ENCODE measurements at places on chromosomes 5 and 9. TPM values are rescaled to one million over a fixed set of nuclear protein-coding genes. Genes with fewer than 3 reads are reported as not detected.

GRCh38 chr9:97808415-97808814 is 44.6 kb upstream of the FOXE1 start:
- no peak for DNase-seq

The TNFSF15 gene
- total RNA-seq = 7.5 TPM

DNA sequence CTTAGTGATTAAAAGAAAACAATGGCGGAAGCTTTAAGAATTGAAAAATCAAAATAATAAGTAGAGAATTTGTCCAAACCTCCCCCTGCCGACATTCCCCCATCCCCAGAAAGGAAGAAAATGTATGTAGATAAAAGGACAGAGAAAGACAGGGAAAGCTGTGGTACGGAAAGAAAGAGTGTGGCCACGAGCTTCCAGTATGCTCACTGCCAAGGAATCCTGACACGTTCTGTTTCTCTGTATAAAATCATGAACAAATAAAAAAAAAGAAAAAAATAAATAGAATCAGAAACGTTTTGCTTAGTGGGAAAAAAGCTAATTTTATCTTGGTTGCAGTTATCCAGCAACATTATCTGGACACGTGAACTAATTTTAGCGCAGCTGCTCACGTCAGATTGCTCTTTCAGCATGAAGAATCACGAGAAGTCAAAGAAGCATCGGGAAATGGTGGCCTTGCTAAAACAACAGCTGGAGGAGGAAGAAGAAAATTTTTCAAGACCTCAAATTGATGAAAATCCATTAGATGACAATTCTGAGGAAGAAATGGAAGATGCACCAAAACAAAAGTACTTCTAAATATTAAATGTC is 15.2 kb downstream of the DNAJC21 start:
- DNase-seq = no peak

- no peak for DNase-seq
Measured at GRCh38 chr9:132744881-132745755, 74.9 kb downstream of the GTF3C4 start.

The SPINK7 gene
- not detected for total RNA-seq

DNA sequence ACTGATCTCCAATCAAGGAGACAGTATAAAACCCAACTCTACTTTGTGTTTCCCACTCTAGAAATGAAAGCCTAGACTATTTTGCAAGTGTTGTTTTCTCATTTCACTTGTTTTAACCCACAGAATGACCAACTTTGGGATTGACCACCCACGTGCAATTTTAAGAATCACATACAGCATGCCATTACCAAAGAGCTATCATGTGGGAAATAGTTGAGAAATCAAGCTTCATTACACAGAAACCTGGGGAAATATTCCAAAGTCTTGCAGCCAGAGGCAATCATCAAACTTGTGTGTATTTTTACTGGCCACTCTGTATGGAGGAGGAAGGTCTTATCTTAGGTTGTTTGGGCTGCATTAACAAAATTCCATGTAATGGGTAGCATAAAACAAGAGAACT is 451.4 kb upstream of the DAB2 start:
- no peak for DNase-seq

- no peak for DNase-seq
Measured at GRCh38 chr5:52956014-52956413, 33.1 kb upstream of the ITGA2 start.

Data from Calu3 (cell line).